ENCODE measurements at places on chromosomes 5 and 9.

DNA sequence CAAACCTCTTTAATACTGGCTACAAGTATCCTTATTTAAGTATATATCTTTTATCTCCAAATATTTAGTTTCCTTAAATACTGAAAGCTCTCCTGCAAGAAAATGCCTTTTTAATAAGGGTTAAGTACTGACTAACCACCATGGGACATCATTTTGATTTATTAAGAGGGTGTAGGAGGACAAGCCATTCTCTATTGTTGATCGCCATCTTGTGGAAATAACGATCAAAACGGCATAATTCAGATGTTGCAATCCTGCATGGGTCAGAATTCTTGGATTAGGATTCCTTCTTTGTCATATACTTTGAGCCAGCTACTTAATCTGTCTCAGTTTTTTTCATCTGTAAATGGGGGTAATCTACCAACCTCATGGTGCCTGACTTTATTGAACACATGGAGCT is 28.7 kb upstream of the C5orf46 start:
- no peak for DNase-seq

DNA sequence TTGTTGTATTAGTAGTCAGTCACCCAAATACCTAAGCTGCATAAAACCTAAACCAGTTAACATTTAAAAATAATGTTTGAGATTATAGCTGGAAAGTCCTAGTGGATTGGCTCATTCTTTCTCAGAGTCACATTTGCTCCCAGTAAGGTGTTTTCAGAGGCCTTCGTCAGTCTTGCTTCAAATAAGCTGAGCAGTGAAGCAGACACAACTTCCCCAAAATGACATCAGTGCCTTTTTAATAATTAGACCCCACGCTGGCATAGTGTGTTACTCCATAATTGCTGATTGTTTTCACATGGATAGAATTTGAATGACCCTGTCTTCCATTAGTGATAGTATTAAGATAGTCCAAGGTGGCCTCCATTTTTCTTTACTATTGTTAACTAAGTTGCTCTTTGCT is 245.8 kb downstream of the PJA2 start:
- no peak for DNase-seq

- DNase-seq = no peak
Measured at GRCh38 chr9:27499451-27499850, 24.6 kb upstream of the IFNK start.

DNA sequence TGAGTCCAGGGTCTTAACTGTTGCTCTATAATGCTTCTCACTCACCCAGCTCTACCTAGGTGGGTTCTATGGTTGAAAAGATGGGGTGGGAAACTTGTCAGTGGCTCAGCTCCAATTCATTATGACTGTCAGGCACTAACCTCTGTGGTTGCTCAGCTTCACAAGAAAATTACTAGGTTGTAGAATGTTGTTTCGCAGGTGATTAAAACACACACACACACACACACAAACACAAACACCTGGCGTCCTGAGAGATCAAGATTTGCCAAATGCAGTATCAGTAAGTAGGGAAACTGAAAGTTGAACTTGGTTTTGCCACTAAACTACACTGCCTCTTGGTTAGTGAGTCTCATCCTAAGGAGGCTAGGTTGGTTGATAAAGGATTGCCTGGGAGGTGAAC is 2.8 kb downstream of the MCCC2 start:
- no peak for DNase-seq

- no peak for DNase-seq
Measured at GRCh38 chr9:71796100-71796767, 27.9 kb upstream of the CEMIP2 start.

GRCh38 chr5:97182571-97183099 is 412 bp downstream of the RIOK2 start:
- DNase-seq = no peak
